Activated T-cell treated with anti-CD3 and anti-CD28 coated beads, Interleukin-2, amount 50 U/mL, for 1 hour (primary cell): ENCODE measurements at places on chromosomes 16 and 17.

- peak; percentile 64 for DNase-seq
Measured at GRCh38 chr17:41687828-41688640, 651 bp upstream of the EIF1 start.

DNA sequence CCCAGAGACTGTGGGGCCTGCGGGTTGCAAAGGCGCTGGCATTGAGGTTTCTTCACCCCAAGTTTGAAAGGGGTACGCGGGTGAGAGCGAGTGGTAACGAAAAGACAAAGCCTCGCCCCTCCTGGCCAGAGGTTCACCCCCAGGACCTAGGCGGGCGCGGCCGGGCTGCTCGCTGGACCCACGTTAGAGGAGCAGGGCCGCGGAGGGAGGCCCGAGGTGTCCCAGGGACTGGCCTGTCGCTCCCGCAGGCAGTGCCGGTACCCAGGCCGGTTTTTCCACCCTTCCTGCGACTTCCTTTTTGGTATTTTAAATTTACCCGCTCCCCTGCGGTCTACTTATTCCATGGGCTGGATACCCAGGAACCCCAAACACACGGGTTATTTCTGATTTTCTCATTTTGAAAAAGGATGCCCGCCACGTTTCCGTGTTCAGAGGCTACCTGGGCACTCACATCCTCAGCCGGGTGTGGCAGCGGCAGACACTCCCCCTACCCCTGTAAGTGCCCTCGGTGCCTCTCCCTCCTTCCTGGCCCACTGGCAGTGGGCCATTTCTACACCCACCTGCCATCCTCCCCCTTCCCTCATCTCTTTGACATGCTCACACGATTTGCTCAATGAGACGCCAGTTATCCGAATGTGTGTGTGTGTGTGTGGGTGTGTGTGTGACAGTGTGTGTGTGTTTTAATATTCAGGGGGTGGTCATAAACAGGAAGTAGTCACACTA, 1.6 kb upstream of the FOXL1 start:
- DNase-seq, result no peak

GRCh38 chr16:85616607-85617321, 3.6 kb downstream of the GSE1 start:
- DNase-seq, result no peak

GRCh38 chr16:3122926-3123570, 10.7 kb downstream of the ZNF205 start:
- no peak for DNase-seq

DNA sequence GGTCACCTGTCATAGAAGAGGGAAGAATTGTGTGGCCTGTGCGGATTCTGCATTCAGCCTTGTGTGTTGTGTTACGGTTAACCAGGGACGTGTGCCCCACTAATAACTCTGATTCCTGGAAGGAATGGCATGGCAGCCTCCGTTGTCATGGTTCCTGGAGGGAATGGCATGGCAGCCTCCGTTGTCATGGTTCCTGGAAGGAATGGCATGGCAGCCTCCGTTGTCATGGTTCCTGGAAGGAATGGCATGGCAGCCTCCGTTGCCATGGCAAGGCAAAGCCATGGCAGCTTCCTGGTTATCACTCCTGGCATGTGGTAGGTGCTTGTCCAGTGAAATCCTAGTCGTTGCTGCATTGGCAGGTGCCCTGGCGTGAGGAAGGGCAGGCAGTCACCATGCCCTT, 8.9 kb downstream of the SPG7 start:
- no peak for DNase-seq

DNA sequence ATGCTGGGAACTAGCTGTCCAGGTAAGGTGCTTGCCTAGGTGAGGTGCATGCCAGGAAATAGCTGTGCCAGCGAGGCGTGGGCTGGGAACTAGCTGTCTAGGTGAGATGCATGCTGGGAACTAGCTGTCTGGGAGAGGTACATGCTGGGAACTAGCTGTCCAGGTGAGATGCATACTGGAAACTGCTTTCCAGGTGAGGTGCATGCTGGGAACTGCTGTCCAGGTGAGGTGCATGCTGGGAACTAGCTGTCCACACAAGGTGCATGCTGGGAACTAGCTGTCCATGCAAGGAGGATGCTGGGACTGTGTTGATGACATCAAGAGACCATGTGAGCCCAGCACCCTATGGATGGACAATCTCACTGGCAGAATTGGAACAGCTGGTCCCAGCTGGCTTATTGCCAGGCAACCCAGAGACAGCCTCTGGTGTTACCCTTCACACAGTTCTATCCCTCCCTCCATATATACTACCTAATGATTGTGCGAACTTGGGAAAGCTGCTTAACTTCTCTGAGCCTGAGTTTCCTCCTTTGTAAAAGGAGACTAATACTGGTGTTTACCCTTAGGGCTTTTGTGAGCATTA, 479.9 kb upstream of the RBFOX1 start:
- no peak for DNase-seq

DNA sequence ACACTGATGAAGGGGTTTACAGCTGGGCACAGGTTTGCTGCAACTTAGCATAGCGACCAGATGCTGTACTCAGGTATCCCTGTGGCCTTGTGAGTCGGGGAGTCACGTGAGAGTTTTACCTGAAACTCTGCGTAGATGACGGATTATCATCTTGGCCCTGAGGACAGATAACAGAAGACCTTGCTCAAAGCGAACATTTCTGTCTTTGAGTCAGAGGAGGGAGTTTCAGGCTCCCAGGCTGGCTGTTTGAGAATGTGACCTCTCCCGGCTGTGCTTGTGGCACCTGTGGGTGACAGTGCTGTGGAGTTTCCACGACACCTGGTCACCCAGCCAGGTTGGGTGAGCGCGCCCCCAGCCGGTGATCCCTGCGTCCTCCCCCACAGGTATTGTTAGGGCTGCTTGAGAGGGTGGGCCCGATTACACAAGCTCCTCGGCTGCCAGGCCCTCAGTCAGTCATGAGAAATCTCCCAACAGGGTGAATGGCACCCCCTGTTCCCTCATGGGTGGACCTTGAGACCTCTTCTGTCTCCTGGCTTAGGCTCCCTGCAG, 44.4 kb upstream of the CRISPLD2 start:
- DNase-seq, result no peak

- DNase-seq, result no peak
Measured at GRCh38 chr16:72974142-72974769, 73.7 kb downstream of the ZFHX3 start.
